ENCODE measurements at places on chromosomes 12 and 14. TPM values are rescaled to one million over a fixed set of nuclear protein-coding genes. Genes with fewer than 3 reads are reported as not detected.

The ANGEL1 gene
- 26.8 TPM for total RNA-seq

The FAM186B gene
- 0.21 TPM for total RNA-seq

The TCTN1 gene
- total RNA-seq: 16.4 TPM

The PLD4 gene
- 0.04 TPM for total RNA-seq

- no peak for DNase-seq
Measured at GRCh38 chr12:92075425-92075914, 70.2 kb downstream of the BTG1 start.

DNA sequence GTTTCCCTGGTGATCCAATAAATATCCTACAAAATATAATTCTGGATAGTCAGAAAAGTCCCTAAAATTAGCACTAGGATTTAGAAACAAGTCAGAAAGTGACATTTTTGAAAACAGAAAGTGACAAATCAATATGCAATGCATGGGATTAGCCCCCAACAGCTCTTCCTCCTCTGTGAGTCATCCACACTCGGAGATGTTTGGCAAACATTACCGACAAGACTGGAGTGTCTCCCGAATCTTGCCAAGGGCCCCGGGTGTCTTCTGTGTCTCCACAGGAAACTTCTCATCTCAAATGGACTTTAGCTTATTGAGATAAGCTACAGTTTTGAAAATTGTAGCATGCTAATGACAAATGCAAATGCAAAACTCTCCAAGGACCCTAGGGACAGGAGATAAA lies 398.9 kb upstream of the CCDC196 start:
- DNase-seq: no peak

- DNase-seq: no peak
Measured at GRCh38 chr12:52794479-52795331, 1.2 kb downstream of the KRT3 start.

DNA sequence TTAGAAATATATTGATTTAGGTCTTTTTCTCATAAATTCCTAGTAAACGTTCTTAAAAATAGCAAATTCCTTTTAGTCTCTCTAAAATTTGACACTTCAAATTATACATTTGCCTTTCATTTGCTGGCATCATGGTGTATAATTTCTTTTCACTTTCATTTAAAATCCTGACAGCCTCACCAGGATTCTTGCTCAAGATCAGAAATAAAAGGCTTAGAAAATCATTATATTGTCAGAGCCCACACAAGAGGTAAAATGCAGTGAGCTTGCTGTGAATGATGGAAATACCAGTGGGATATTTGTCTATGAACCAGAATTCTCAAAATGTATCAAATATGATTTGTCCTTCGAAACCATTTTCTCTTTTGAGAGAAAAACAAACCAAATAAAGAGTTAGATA lies 78.2 kb upstream of the PIK3C2G start:
- DNase-seq: no peak

Data from H1 (cell line).